ENCODE measurements at places on chromosomes 4 and X.

DNA sequence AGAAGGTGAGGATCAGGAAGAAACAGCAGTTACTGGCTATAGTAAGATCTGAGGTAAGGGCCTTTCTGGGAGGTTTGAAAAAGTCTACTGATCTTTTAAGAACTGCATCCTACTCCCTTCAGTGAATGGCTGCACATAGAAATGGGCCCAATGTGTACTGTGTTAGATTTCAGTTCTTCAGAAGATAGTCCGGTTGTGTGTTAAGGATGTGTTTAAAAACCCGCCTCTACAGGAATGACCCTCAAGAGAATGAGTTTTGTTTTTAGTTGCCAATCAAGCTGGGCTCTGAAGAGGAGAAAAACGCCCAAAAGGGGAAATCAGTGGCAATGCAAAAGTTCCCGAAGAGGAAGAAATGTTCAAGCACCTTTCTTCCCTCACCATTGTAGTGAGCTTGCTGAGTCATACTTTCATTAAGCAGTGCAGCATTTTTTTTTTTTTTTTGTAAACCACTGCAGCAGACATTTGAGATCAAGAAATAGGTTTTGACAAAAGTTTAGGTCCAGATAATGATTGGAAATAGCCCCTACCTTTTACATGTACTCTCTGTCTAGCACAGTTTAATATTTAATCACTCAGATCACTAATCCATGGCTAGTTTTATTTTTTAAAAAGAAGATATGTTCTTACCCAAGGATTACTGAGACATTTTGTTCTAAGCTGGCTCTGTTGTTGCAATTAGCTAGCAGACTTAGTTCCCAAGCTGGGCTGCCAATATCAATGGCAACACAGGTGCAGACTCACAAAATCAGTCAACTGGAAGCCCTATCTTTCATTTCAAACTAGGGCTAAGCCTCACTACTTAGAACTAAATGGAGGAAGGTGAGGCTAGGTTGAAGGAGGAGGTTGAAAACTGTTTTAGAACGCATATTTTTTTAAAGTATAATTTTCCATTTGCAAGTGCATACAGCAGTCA is 7.0 kb upstream of the TRPC5OS start:
- no peak for DNase-seq

GRCh38 chr4:22762548-22762947 is 69.8 kb downstream of the GBA3 start:
- no peak for DNase-seq

GRCh38 chr4:7394681-7395451 is 39.9 kb downstream of the PSAPL1 start:
- DNase-seq = no peak

GRCh38 chr4:159278399-159278798 is 175.5 kb downstream of the RAPGEF2 start:
- no peak for DNase-seq

- DNase-seq = no peak
Measured at GRCh38 chr4:123661080-123661737, 264.6 kb downstream of the SPRY1 start.

GRCh38 chr4:155403886-155404285 is 27.1 kb upstream of the MAP9 start:
- DNase-seq = no peak

DNA sequence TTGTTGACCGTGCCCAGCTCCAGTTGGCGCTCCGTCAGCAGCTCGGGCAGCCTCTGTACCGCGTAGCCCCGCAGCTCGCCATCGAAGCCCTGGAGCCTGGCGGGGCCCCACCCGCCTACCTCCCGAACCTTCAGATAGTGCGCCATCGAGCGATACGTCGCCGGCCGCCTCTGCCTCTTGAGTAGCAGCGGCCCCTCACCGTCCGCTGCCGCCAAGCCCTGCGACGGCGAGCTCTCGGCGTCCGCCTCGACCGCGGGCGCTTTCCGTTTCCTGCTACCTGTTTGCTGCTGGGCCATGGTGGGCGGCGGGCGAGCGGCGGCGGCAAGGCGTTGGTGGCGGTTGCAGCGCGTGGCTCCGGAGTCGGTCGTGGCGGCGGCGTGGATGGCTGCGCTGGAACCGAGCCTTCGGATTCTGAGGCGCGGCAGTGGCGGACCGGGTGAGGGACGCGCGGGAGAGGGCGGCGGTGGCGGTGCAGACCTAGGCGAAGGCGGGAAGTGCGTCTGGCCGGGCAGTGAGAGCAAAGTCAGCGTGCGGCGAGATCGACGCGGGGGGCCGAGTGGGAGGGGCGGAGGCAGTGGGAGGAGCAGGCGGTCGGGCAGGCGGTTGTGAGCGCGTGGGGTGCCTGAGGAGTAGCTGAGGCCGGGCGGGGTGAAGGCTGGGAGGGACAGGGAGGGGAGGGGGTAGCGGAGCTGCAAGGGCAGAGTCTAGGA is at the start of gene DCAF12L1:
Gene DCAF12L1 (minus strand): TSS at position 502 of the 710 bp plus-strand sequence. CDS start 206 bp downstream, at position 296.
- DNase-seq = no peak

GRCh38 chr4:106978046-106978774 is 57.9 kb downstream of the DKK2 start:
- no peak for DNase-seq

DNA sequence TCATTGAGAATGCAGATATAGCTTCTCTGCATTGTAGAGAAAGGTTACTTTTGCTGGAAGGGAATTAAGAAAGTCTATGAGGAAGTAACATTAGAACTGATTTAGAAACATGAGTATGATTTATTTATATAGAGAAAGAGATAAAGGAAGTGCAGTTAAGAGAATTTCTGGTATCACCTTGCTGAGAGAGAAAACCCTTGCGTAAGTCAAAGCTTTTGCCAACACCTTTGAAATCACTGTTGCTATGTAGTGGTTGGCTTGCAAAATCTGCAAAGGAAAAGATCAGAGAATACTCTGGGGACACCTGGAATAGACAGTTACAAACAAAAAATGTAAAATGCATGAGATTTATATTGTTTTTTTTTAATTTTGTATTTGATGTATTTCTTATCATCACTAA is 137.3 kb upstream of the RXFP1 start:
- no peak for DNase-seq

Measured in GM12892 (cell line).